ENCODE measurements at places on chromosomes 5 and 9. TPM values are rescaled to one million over a fixed set of nuclear protein-coding genes. Genes with fewer than 3 reads are reported as not detected.
A peak's percentile ranks its signal among the peaks of the same experiment; 100 is the strongest.

GLDC gene
- 0.49 TPM for total RNA-seq

GRCh38 chr9:61666310-61666709 is 476.5 kb downstream of the SPATA31A7 start:
- no peak overlapping the region for H3K27ac ChIP-seq
- H3K36me3 ChIP-seq = no peaks in the 10 kb centered on the region
- DNase-seq = no peak
- H3K4me1 ChIP-seq = no peaks in the 10 kb centered on the region
- no peak overlapping the region for H3K4me3 ChIP-seq

DNA sequence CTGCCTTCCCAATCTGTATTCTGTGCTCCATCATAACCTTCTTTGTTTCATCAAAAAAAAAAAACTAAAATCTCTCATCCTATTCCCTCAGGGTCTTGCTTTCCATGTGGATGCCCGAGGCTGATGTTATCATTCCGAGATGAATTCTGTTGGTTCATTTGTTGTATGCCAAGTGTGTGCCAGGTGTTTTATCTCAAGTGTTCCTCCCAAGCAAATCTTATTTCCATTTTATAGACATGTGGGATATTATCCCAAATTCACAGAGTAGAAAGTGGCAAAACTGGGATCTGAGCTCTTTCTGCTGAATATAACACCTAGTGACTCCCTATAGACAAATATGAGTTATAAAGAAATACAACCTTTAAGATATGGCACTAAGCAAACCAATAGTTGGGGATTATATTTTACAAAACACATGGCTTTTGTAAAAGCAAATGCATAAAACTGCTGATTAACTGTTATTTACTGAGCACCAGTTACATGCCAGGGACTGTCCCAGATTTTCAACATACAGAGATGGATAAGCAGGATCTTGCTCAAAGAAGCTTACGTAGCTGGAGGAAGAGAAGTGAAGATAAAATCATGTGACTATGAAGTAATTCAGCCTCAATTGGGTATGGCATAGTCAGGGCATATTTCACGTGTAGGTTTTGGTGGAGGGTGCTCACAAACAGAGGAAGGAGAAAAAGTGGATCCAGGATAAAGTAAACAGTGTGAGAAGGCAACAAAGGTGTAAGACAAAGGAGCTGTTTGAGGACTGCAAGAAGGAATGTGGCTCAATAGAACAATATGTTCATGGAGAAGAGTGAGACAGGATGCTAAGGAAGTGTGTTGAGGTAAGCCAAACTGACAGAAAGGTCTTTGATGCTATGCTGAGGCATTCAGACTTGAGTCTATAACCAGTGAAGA is 143.3 kb upstream of the ADAMTSL1 start:
- no peak overlapping the region for H3K27ac ChIP-seq
- no peaks in the 10 kb centered on the region for H3K36me3 ChIP-seq
- no peaks in the 10 kb centered on the region for H3K4me1 ChIP-seq
- DNase-seq = no peak

DNA sequence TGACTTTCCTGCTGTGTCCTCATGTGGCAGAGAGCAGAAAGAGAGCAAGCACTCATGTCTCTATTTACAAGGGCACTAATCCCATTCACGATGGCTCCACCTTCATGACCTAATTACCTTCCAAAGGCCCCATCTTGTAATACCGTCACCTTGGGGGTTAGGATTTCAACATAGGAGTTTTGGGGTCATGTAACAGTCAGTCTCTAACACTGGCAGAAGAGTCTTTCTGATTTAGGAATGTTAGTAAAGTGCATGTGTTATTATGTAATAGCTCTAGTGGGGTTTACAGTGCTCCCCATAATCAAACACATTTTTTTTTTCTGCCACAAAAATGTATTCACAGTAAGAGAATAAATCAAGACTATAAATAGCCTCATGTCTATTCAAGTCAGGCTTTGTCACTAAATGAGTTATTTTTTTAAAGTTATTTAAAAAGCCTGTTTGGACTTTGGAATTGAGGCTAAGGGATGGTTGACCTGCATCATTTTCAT is 19.1 kb downstream of the GALNT10 start:
- no peaks in the 10 kb centered on the region for H3K36me3 ChIP-seq
- no peak overlapping the region for H3K4me3 ChIP-seq
- peaks cover 4% of the 10 kb centered on the region for H3K4me1 ChIP-seq
- no peaks in the 10 kb centered on the region for H3K27me3 ChIP-seq
- no peak overlapping the region for H3K27ac ChIP-seq

CAMK2A gene
- 41.7 TPM for total RNA-seq

DNA sequence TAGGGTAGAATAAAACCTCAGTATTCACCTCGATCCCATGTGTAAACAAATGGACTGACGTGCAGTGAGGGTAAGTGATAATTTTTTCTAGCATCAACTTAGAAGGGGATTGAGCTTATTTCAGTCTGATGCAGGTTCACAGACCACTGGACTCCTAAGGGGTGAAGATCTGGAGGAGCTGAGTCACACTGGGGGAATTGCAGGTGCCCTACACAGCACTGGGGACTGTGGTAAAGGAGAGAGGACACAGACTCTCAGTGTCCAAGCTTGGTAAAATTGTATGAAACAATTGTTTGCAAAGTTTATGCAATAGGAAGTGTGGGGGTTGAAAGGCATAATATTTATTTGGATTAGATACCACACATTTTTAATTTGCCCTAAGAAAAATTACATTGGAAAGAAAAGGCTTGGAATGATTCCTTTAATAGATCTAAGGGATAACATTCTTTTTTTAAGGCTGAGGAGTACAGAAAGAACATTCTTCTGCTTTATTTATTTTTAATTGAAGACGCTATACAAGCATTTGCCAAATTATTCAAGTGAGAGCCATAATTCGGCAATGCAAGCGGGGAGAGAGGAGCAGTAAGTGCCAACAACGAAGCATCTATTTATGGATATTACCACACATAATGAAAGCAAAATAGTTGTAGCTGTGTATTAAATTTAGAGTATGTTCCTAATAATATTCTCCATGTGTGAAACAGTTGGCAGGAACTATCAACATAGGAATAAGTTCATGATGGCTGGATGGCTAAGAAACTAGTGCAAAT is 766.9 kb upstream of the ADAMTS16 start:
- no peaks in the 10 kb centered on the region for H3K36me3 ChIP-seq
- H3K27ac ChIP-seq = no peak overlapping the region
- no peaks in the 10 kb centered on the region for H3K27me3 ChIP-seq
- no peaks in the 10 kb centered on the region for H3K4me1 ChIP-seq
- DNase-seq = no peak

DNA sequence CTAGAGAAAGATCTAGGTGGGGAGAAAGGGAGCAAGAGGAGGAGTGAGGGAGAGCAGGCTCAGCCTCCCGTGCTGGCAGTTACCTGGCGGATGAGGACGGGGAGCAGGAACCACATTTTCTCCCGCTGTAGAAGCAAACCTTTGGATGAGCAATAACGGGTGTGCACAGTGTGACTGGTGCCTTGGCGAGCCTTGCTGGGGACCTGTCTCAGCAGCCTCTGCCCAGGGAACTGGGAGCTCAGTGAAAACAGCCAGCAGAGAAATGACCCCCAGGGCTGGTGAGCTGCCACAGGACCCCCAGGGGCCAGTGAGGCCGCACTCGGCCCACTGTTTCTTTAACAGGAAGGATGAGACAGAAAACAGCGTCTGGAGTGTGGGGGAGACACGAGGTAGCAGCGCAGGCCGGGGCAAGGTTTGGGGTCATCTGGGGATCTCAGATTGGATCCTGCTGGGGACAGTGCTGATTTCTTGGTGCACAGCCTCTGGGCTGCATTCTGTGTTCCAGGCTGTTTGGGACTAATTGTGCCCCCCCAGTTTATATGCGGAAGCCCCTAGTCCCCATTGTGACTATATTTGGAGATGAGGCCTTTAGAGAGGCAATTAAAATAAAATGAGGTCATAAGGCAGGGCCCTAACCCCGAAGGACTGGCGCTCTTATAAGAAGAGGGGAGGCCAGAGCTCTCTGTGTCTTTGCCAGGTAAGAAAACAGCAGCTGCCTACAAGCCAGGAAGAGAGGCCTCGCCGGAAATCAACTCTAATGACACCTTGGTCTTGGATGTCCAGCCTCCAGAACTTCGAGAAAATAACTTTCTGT is 118.8 kb upstream of the PHYKPL start:
- peaks cover 1% of the 10 kb centered on the region for H3K27me3 ChIP-seq
- no peak overlapping the region for H3K4me3 ChIP-seq
- H3K4me1 ChIP-seq = no peaks in the 10 kb centered on the region
- no peaks in the 10 kb centered on the region for H3K36me3 ChIP-seq
- DNase-seq = peak; percentile 26
- no peak overlapping the region for H3K27ac ChIP-seq

DNA sequence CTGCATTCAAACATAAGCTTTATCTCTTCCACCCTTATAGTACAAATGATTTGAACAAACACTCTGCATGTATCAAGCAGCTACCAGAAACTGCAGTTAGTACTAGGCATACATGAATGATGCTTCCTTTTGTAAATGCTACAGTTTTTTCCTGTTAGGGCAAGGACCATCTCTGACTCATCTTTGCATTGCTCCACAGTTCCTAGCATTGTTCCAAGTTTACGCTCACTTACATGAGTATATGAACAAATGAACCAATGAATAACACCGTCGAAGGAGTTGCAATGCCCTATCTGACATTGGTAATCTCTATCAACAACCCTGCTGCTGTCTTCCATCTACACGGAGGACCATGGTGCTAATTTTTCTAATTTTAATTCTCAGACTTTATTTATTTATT is 2.1 kb upstream of the ALDH7A1 start:
- no peaks in the 10 kb centered on the region for H3K27me3 ChIP-seq
- no peak overlapping the region for H3K27ac ChIP-seq
- DNase-seq = no peak
- H3K4me3 ChIP-seq = no peak overlapping the region

DNA sequence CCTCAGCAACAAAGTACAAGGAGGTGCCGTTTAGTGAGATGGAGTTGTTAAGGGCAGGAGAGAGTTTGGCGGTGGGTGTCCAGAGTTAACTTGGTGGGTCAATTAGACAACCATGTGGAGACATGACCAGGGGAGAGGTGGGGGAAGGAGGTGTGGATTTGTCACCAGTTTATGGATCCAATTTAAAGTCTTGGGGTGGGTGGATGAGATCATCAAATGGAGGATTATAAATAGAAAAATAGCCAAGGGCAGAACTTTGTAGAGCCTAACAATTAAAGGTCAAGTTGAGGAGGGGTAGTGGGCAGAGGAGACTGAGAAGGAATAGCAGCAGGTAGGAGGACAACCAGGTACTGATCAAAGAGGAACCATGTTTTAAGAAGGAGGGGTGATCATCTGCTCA is 108.7 kb upstream of the IL12B start:
- H3K4me3 ChIP-seq = no peak overlapping the region
- H3K4me1 ChIP-seq = no peaks in the 10 kb centered on the region
- no peak overlapping the region for H3K27ac ChIP-seq
- DNase-seq = no peak

GRCh38 chr5:170626507-170627150 is 122.8 kb downstream of the KCNIP1 start:
- H3K36me3 ChIP-seq = no peaks in the 10 kb centered on the region
- no peak overlapping the region for H3K27ac ChIP-seq
- H3K27me3 ChIP-seq = no peaks in the 10 kb centered on the region
- no peak for DNase-seq
- H3K4me1 ChIP-seq = no peaks in the 10 kb centered on the region

SLC23A1 gene
- not detected for total RNA-seq

DNA sequence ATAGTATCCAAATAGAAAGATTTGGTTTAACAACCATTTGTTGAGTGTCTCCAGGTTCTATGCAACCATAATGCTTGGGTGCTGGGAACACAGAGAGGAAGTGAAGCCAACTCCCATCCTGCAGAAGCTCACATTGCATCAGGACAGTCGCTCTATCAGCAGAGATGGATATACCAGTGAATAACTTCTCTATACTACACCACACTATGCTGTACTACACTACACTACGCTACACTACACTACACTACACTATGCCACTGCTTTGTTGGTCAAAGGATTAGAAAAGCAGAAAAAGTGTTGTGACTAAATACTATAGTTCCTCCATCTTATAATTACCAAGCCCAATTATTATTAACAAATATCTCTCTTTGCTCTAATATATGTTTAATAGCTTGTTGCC is 89.2 kb upstream of the PRRC1 start:
- no peaks in the 10 kb centered on the region for H3K27me3 ChIP-seq
- peaks cover 3% of the 10 kb centered on the region for H3K4me1 ChIP-seq
- H3K27ac ChIP-seq = no peak overlapping the region

FOXD4L4 gene
- total RNA-seq = not detected

GRCh38 chr5:177546258-177546741 is 8.1 kb downstream of the FAM193B start:
- peak overlapping the region; percentile 86 for H3K27ac ChIP-seq
- H3K36me3 ChIP-seq = peaks cover 18% of the 10 kb centered on the region
- peak; percentile 77 for DNase-seq
- H3K27me3 ChIP-seq = no peaks in the 10 kb centered on the region

CCIN gene
- total RNA-seq = not detected
